NCI-H226 (cell line): ENCODE measurements at places on chromosomes 11 and 22.

- peak; percentile 50 for DNase-seq
Measured at GRCh38 chr22:29457730-29458129, 19.3 kb downstream of the RFPL1 start.

DNA sequence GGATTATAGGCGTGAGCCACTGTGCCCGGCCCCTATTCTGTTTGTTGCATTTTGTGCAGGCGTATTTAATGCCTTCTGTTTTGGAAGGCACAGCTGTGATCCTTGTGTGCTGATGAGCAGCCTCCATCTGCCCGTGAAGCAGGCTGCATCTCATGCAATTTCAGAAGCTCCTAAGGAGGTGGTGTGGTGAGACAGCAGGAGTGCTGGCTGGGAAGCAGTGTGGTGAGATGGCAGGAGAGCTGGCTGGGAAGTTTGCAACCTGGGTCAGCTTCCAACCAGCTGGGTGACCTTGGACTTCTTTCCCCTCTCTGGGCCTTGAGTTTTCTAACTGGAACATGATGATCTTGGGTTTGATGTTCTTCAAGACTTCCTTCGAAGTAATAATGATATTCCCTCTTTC, 525.1 kb downstream of the TBC1D22A start:
- DNase-seq = no peak

- DNase-seq = peak; percentile 33
Measured at GRCh38 chr11:27255447-27255828, 107.6 kb downstream of the CCDC34 start.

DNA sequence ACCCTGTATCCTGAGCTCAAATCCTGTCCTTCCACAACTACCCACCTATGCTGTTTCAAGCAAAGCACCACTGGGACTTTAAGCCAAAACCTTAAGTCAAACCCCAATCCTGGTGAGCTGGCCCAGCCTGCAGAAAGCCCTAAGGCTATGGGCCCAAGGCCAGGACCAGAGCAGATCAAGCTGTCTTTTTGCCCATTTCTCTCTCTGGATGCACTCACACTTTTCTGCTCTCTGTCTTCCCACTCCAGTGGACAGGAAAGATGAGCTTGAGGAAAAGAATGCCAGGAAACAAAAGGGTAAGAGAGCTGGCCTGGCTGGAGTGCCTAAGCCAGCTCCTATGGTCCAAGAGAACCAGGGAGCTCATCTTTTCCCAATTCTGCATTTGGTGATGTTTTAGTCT, 284.3 kb upstream of the ISX start:
- DNase-seq = no peak
